ENCODE measurements at places on chromosomes 7 and 10. TPM values are rescaled to one million over a fixed set of nuclear protein-coding genes. Genes with fewer than 3 reads are reported as not detected.

COBL gene
- total RNA-seq = 4.9 TPM

ADK gene
- 38.3 TPM for total RNA-seq

VWA2 gene
- total RNA-seq = not detected

ZNF777 gene
- total RNA-seq = 18.6 TPM

ITIH2 gene
- 0.32 TPM for total RNA-seq

ZCWPW1 gene
- 1.8 TPM for total RNA-seq

CALCR gene
- not detected for total RNA-seq

SLC13A1 gene
- not detected for total RNA-seq

VSTM4 gene
- total RNA-seq = 0.48 TPM

OR2A1 gene
- not detected for total RNA-seq

CDK14 gene
- 0.37 TPM for total RNA-seq

RSU1 gene
- 85.8 TPM for total RNA-seq

PRKG1 gene
- not detected for total RNA-seq

EVX1 gene
- total RNA-seq = not detected

STAG3 gene
- 0.15 TPM for total RNA-seq

HDAC9 gene
- 0.29 TPM for total RNA-seq

CREB5 gene
- 4.8 TPM for total RNA-seq

EPHB6 gene
- 0.81 TPM for total RNA-seq

MYO1G gene
- 0.09 TPM for total RNA-seq

FGL2 gene
- not detected for total RNA-seq

OR2F2 gene
- not detected for total RNA-seq

HOGA1 gene
- 1.1 TPM for total RNA-seq

CH25H gene
- not detected for total RNA-seq

TMEM176B gene
- total RNA-seq = 0.16 TPM

SPDYE11 gene
- not detected for total RNA-seq

FXYD4 gene
- total RNA-seq = not detected

SRGN gene
- total RNA-seq = 59.5 TPM
